ENCODE measurements at places on chromosomes 4 and X. TPM values are rescaled to one million over a fixed set of nuclear protein-coding genes. Genes with fewer than 3 reads are reported as not detected.

Gene NLGN4X
- 1.00 TPM for total RNA-seq

Gene LRAT
- total RNA-seq = 0.76 TPM

Gene REPS2
- 0.88 TPM for total RNA-seq

Gene CITED1
- not detected for total RNA-seq

Gene RIBC1
- total RNA-seq = 0.36 TPM

Gene ATP1B4
- total RNA-seq = not detected

Gene ZXDA
- 1.3 TPM for total RNA-seq

Gene OGT
- total RNA-seq = 61.7 TPM

Gene SPATA18
- total RNA-seq = 11.9 TPM

Gene RPS6KA6
- total RNA-seq = 0.96 TPM

Gene MXD4
- 21.1 TPM for total RNA-seq

Gene DMP1
- total RNA-seq = not detected

Gene TCP11X2
- total RNA-seq = not detected

Gene SMAD1
- total RNA-seq = 34.0 TPM

Gene UBE2D3
- total RNA-seq = 207 TPM

Gene GYPE
- total RNA-seq = not detected

Gene POLN
- total RNA-seq = 1.1 TPM

Gene HTN1
- not detected for total RNA-seq

Gene PAGE5
- not detected for total RNA-seq

Gene ADH7
- 120 TPM for total RNA-seq

Gene EDA
- total RNA-seq = 1.5 TPM

Gene SYN1
- 0.16 TPM for total RNA-seq

Gene NAP1L2
- 0.92 TPM for total RNA-seq

Gene GABRE
- total RNA-seq = 27.5 TPM

Gene C4orf50
- total RNA-seq = 0.04 TPM

Gene PLP1
- 0.04 TPM for total RNA-seq

Gene HTN3
- not detected for total RNA-seq

Gene BMPR1B
- total RNA-seq = 0.24 TPM

Gene TMEM154
- total RNA-seq = 120 TPM

Gene COL25A1
- total RNA-seq = 0.04 TPM

Gene CHM
- 13.0 TPM for total RNA-seq

Gene CFAP47
- not detected for total RNA-seq

Gene MID2
- total RNA-seq = 17.8 TPM

Gene SH3BP2
- total RNA-seq = 32.6 TPM

Gene IL1RAPL2
- not detected for total RNA-seq

Gene SAGE1
- not detected for total RNA-seq

Gene MAB21L2
- total RNA-seq = not detected

Gene CT45A9
- not detected for total RNA-seq

Gene SLC26A1
- total RNA-seq = not detected

Gene FRG2
- total RNA-seq = not detected

Gene PSAPL1
- total RNA-seq = not detected

Gene PPP2R2C
- total RNA-seq = 65.7 TPM

Gene GRIA3
- total RNA-seq = 0.36 TPM

Gene PTPN13
- 87.3 TPM for total RNA-seq

Gene SATL1
- not detected for total RNA-seq

Gene FGFR3
- 150 TPM for total RNA-seq

Gene HCCS
- 17.0 TPM for total RNA-seq

Gene SH3RF1
- 5.4 TPM for total RNA-seq

Gene SPANXB1
- total RNA-seq = not detected

Gene USP17L29
- total RNA-seq = not detected

Gene ZMAT1
- total RNA-seq = 0.36 TPM

Gene CT45A3
- not detected for total RNA-seq

Gene NXF2
- total RNA-seq = not detected

Gene MSX1
- total RNA-seq = 0.36 TPM

Gene SPATA4
- not detected for total RNA-seq

Gene HPSE
- 15.4 TPM for total RNA-seq

Gene GLUD2
- total RNA-seq = 0.52 TPM

Gene TMEM192
- 6.4 TPM for total RNA-seq
